ENCODE measurements at places on chromosomes 12 and 14.

DNA sequence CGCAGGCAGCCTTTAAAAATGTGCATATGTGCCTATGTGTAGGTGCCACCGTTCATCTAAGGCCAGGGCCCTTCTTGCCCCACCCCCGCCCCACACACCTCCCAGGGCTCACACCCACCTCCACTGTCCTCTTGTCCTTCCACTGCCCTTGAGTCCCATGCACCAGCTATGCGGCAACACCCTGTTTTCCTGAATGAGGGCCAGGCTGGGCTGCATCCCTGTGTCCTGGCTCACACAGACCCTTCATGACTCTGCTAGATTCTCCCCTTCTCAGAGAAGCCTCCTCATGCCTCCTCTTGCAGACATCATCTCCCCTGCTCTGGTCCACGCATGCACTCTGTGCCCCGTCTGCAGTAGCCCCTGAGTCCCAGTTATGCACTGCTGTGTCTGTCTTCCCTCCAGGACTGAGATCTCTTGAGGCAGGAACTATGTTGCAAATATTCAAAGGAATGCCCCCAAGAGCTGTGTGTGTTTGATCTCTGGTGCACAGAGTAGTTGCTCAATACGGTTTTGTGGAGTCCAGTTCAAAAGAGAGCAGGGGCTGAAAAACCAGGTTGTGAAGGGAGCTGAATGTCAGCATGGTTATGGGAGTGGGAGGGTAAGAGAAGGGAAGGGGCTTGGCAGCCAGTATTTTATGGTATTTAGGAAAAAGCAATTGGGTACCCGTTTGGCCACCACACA is 47.3 kb upstream of the ESRRB start:
- DNase-seq = no peak

- no peak for DNase-seq
Observed at GRCh38 chr14:35821564-35822411, 4.3 kb upstream of the BRMS1L start.

- no peak for DNase-seq
Observed at GRCh38 chr14:70897464-70897863, 9.8 kb upstream of the PCNX1 start.

- DNase-seq = no peak
Observed at GRCh38 chr12:112353393-112353792, 28.8 kb downstream of the HECTD4 start.

GRCh38 chr14:52949711-52950409 is 990 bp downstream of the FERMT2 start:
- no peak for DNase-seq

GRCh38 chr12:55705782-55706402 is 1.8 kb downstream of the ITGA7 start:
- DNase-seq = no peak

DNA sequence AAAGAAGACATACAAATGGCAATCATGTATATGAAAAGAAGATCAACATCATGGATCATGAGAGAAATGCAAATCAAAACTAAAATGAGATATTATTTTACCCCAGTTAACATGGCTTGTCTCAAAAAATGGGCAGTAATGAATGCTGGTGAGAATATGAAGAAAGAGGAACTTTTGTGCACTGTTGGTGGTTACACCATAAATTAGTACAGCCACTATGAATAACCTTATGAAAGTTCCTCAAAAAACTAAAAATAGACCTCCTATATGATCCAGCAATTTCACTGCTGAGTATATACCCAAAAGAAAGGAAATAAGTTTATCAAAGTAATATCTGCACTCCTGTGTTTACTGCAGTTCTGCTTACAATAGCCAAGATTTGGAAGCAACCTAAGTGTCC is 151.7 kb downstream of the PDZRN4 start:
- no peak for DNase-seq

- DNase-seq = no peak
Observed at GRCh38 chr12:70646850-70647249, 9.6 kb upstream of the PTPRB start.

GRCh38 chr14:44027397-44027796 is 479.7 kb downstream of the FSCB start:
- DNase-seq = no peak

DNA sequence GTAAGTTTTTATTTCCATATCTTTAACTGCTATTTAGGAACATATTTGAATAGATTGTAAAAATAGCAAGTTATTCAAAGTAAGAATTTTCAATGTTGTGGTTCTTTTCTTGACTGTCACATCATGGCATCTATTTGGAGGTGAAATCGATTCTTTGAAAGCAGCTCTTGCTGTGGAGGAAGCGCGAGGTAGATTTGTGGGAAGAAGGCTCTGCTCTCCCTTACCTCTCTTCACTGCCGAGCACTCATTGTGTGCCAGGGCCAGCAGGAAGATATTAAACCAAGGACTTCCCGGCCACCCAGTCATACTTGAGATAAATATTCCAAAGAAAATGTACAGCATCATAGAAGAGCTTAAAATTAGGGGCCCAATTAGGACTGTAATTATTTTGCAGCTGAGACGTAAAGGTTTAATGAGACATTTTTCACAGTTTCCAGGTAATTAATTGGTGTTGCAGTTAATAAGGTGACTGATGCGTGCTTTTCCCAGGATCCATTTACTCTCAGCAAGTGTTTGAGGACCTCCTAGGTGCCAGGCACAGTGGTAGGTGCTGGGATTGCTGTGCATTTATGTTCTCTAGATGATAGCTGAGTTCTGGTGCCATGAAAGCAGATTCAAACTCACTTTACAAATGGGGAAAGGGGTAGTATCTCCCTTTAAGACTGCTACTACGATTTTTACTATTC is 89.2 kb upstream of the DYNC1H1 start:
- DNase-seq = no peak

GRCh38 chr12:52446367-52447045 is 5.4 kb downstream of the KRT6B start:
- DNase-seq = no peak

DNA sequence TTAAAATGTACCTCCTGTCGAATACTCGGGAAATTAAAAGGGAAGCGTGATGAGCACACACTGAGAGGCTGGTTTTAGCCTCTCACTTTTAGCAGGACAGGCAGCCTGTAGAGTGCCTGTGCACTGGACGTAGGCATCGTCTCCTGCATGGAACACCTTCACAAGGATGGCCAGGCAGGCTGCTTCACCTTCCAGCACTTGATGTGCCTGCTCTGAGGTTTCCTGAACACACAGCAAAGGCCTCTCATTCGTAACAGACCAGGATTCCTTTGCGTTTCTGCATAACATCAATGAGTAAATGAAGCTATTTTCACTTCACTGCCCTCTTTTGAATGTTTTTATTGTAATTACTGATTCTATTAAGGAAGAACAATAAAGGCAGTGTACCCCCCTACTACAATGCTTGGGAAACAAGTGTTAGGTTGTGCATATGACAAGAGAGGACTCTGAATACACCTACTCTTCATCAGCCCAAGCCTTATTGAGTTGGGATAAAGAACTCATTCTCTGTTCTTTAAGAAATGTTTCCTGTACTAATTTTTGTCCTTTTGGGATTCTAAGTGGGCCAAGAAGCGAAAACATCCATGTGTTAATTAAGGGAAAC is 1077.6 kb upstream of the FOXG1 start:
- DNase-seq = no peak

DNA sequence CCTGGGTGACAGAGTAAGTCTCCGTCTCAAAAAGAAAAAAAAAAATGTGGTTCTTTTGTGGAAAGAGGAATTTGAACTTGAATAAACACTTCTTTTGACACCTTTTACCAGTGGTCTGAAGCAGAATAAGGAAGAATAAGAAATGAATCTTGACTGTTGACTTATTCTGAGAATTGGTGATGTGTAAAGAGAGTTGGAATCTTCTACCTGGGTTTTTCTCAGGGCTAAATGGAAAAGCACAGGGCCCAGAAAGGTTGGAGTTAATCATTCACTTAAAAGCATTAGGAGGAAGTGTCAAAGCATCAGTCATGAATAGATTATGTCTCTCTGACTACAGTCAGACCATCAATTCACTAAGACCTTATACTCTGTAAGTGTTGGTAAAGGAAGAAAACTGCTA is 13.9 kb downstream of the PNMA1 start:
- DNase-seq = no peak

Measured in hypothalamus (tissue), 51 donors.